Occipital lobe (tissue), 3 donors: ENCODE measurements at places on chromosomes 7 and 10. TPM values are rescaled to one million over a fixed set of nuclear protein-coding genes. Genes with fewer than 3 reads are reported as not detected.

The FRAT1 gene
- 5.6 TPM for total RNA-seq

The IFT22 gene
- total RNA-seq, result 32.9 TPM

The FIGNL1 gene
- 47.7 TPM for total RNA-seq

The RABGEF1 gene
- 48.0 TPM for total RNA-seq

The SNX8 gene
- 13.4 TPM for total RNA-seq

The SCART1 gene
- 0.47 TPM for total RNA-seq

The PHYH gene
- 9.8 TPM for total RNA-seq

The PDZD7 gene
- 4.5 TPM for total RNA-seq

The WDR86 gene
- total RNA-seq, result 50.2 TPM

The PRLHR gene
- 4.1 TPM for total RNA-seq

The PPP1R3C gene
- 41.2 TPM for total RNA-seq

The HTR5A gene
- total RNA-seq, result 0.62 TPM

The GJC3 gene
- total RNA-seq, result 0.47 TPM

The PBLD gene
- total RNA-seq, result 7.0 TPM

The VPS37D gene
- total RNA-seq, result 21.5 TPM

The MICU1 gene
- total RNA-seq, result 66.8 TPM

The HSPA12A gene
- total RNA-seq, result 17.3 TPM

The SMKR1 gene
- total RNA-seq, result 2.3 TPM

The ACBD7 gene
- total RNA-seq, result 10.8 TPM

The CTTNBP2 gene
- total RNA-seq, result 39.0 TPM

The OPN4 gene
- not detected for total RNA-seq

The ZNF92 gene
- 46.6 TPM for total RNA-seq

The PDK4 gene
- 11.7 TPM for total RNA-seq

The FAM25A gene
- total RNA-seq, result not detected

The ITGB8 gene
- 109 TPM for total RNA-seq

The PRSS37 gene
- total RNA-seq, result not detected

The GATAD1 gene
- 30.9 TPM for total RNA-seq

The ALOX5 gene
- 0.62 TPM for total RNA-seq

The HNRNPH3 gene
- total RNA-seq, result 41.2 TPM

The CC2D2B gene
- total RNA-seq, result 2.0 TPM

The CALHM1 gene
- total RNA-seq, result not detected

The CPVL gene
- total RNA-seq, result 69.9 TPM

The TBX20 gene
- not detected for total RNA-seq

The TRIM50 gene
- 0.16 TPM for total RNA-seq

The SPOCK2 gene
- 25.1 TPM for total RNA-seq

The IDI2 gene
- not detected for total RNA-seq

The CUZD1 gene
- 0.31 TPM for total RNA-seq

The GIMAP8 gene
- total RNA-seq, result 2.8 TPM

The TRIM74 gene
- 0.47 TPM for total RNA-seq

The OR2A12 gene
- not detected for total RNA-seq

The SFTPA1 gene
- 0.16 TPM for total RNA-seq

The ABCC2 gene
- 0.16 TPM for total RNA-seq

The FXYD4 gene
- not detected for total RNA-seq

The LRRD1 gene
- total RNA-seq, result 0.78 TPM

The SCIN gene
- total RNA-seq, result 1.6 TPM
